H1 (cell line): ENCODE measurements at places on chromosomes 13 and 19. TPM values are rescaled to one million over a fixed set of nuclear protein-coding genes. Genes with fewer than 3 reads are reported as not detected.

The APLP1 gene
- total RNA-seq, result 22.0 and 22.2 TPM in 2 replicates

GRCh38 chr19:28988066-28988465 is 224.9 kb downstream of the UQCRFS1 start:
- no peak for DNase-seq
- no peaks in the 10 kb centered on the region for H3K27me3 ChIP-seq
- peaks cover 5% of the 10 kb centered on the region; the same call in 1 of the 2 replicates for H3K4me1 ChIP-seq
- no peaks in the 10 kb centered on the region for H3K36me3 ChIP-seq
- H3K27ac ChIP-seq, result no peak overlapping the region

DNA sequence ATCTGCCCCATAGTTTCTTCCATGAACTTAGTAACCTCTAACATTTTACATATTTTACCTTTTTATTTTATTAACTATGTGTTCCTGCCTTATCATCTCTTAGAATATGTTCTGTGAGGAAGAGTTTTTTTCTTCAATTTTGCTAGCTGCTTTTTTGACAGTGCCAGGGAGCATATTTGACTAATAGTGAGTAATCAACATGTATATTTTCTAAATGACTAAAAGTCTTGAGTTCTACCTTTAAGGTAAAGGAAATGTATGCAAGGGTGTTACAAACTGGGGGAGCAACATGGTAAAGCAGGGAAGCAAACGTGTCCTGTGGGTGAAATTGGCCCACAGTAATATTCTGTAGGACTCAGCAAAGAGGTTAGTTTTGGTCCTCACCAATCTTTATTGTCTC is 165.5 kb downstream of the NBEA start:
- no peaks in the 10 kb centered on the region for H3K36me3 ChIP-seq
- no peak overlapping the region for H3K4me3 ChIP-seq
- no peaks in the 10 kb centered on the region for H3K4me1 ChIP-seq
- H3K27me3 ChIP-seq, result no peaks in the 10 kb centered on the region

- H3K4me1 ChIP-seq, result no peaks in the 10 kb centered on the region
- no peaks in the 10 kb centered on the region for H3K36me3 ChIP-seq
- H3K27ac ChIP-seq, result no peak overlapping the region
- H3K27me3 ChIP-seq, result no peaks in the 10 kb centered on the region
Measured at GRCh38 chr19:48603449-48603848, 3.1 kb upstream of the SPACA4 start.

DNA sequence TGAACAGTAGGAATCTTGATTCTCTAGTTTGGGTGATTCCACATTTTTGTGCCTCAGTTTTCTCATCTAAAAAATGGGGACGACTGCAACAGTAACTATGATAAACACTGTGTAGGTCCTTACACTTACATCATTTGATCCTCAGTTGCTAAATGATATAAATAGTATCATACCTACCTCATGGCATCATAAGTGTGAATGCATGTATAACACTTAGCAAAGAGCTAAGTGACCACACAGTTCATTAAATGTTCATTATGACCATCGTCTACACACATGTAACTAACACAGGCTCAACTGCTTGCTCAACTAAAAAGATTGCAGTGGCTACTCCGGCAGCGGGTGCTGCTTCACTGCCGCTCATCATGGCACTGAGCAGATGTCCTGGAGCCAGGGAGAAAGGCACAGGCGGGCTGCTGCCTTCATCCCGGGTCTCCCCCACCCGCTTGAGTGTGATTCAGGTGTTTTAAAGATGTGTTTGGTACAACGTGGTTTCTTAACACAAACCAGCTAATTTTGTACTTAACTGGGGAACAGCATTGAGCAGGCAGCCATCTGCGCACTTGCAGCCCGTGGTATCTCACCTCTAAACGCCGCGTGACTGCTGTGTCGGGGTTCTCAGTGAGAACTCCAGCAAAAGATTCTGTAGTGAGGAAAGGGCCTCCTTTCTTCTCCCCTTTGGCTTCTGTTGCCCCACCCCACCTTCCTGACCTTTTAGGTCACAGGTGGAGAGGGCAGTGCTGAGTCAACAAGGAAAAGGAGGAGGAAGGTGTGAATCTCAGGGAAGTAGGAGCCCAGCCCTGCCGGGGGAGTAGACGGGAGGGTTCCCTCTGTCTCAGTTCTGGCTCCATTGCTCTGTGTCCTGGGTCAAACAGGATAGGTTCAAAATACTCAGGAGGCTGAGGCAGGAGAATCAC is 11.7 kb upstream of the ACTN4 start:
- H3K27me3 ChIP-seq, result no peaks in the 10 kb centered on the region
- H3K4me1 ChIP-seq, result no peaks in the 10 kb centered on the region; the same call in 1 of the 2 replicates
- DNase-seq, result no peak
- H3K27ac ChIP-seq, result no peak overlapping the region

- DNase-seq, result no peak
- no peaks in the 10 kb centered on the region for H3K27me3 ChIP-seq
- H3K27ac ChIP-seq, result no peak overlapping the region
- H3K4me3 ChIP-seq, result no peak overlapping the region
- no peaks in the 10 kb centered on the region for H3K36me3 ChIP-seq
Measured at GRCh38 chr13:67554286-67554685, 324.1 kb upstream of the PCDH9 start.

DNA sequence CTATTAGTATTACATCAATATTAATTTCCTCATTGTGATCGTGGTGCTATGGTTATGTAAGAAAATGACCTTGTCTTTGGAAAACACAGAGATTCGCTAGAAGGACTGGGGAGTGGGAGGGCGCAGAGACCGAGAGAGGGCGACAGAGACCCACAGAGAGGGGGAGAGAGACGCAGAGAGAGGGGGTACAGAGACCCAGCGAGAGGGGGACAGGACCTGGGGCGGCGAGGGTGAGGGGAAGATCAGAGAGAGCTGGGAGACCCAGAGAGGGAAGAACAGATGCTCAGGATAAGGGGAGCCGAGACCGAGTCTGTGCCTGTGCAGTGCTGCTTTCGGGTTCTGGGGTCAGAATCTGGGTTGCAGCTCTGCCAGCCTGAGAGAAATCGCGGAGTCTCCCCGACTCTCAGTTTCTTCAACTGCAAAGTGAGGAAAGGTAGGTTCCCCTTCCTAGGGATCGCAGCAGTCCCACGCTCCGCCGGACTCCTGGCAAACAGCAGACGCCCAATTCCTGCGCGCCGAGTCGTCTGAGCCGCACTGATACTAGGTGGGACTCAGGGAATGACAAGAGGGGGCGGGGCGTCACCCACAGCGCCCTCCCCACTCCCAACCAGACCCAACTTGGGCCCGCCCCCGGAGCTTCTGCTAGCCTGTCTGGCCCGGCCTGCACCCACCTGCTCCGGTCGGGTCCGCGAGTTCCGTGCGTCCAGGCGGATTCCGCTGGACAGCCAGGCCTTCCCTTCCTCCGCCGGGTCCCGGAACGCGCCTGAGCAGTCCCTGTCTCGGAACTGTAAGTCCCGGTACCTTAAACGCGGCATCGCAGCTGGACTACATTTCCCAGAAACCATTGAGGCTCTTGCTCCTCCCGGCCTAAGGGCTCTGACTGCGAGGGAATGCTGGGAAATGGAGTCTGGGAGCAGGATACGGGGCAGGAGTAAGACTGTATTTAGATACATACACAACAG is 15.3 kb downstream of the IZUMO2 start:
- no peaks in the 10 kb centered on the region for H3K27me3 ChIP-seq
- H3K27ac ChIP-seq, result no peak overlapping the region
- peak overlapping the region; percentile 75 for H3K4me3 ChIP-seq
- no peaks in the 10 kb centered on the region for H3K4me1 ChIP-seq
- DNase-seq, result peak; percentile 86

DNA sequence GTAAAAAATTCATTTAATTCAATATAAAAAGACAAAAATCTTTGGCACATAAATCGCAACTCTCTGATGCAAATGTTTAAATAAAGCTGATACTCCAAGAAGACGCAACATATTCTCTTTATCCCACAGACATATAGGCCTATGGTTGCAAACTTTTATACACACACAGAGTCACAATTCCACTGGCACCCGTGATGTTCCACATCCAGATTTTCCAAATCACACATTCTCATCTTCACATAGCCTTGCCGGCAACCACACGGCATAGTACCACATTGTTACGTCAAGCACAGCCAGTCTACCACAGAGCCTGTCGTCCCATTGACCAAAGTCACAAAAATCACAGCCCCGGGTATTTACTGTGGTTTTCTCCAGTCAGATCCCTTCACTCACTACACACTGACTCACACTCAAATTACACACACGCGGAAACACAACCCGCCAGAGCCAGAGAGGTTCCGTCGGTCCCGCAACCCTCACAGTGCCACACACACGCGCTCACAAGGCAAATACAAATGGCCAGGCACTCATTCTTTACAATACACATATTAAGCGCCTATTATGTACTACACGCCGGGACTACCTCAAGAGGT is 546 bp upstream of the ZNF546 start:
- H3K27ac ChIP-seq, result no peak overlapping the region
- no peak for DNase-seq
- H3K4me1 ChIP-seq, result peaks cover 2% of the 10 kb centered on the region; the same call in 1 of the 2 replicates

GRCh38 chr13:50376895-50377575 is 361.8 kb downstream of the KCNRG start:
- DNase-seq, result peak; percentile 21
- no peaks in the 10 kb centered on the region for H3K27me3 ChIP-seq
- no peak overlapping the region for H3K27ac ChIP-seq
- H3K36me3 ChIP-seq, result no peaks in the 10 kb centered on the region
- H3K4me3 ChIP-seq, result no peak overlapping the region

- H3K4me1 ChIP-seq, result no peaks in the 10 kb centered on the region
- no peak overlapping the region for H3K27ac ChIP-seq
- DNase-seq, result no peak
- no peak overlapping the region for H3K4me3 ChIP-seq
- no peaks in the 10 kb centered on the region for H3K36me3 ChIP-seq
Measured at GRCh38 chr13:65748227-65748626, 1481.9 kb downstream of the PCDH9 start.

- no peaks in the 10 kb centered on the region for H3K27me3 ChIP-seq
- H3K36me3 ChIP-seq, result no peaks in the 10 kb centered on the region
- DNase-seq, result no peak
- no peak overlapping the region for H3K27ac ChIP-seq
Measured at GRCh38 chr19:387777-388176, 21.2 kb downstream of the C2CD4C start.

- H3K4me3 ChIP-seq, result peak overlapping the region; percentile 93
- peak overlapping the region; percentile 64 for H3K27ac ChIP-seq
- DNase-seq, result no peak
- no peaks in the 10 kb centered on the region for H3K27me3 ChIP-seq
- H3K4me1 ChIP-seq, result peaks cover 6% of the 10 kb centered on the region; the same call in 1 of the 2 replicates
Measured at GRCh38 chr13:37868691-37869505, 674 bp downstream of the TRPC4 start.

- H3K4me3 ChIP-seq, result peak overlapping the region; percentile 4
- no peak overlapping the region for H3K27ac ChIP-seq
- H3K27me3 ChIP-seq, result peaks cover 8% of the 10 kb centered on the region
- H3K36me3 ChIP-seq, result no peaks in the 10 kb centered on the region
- H3K4me1 ChIP-seq, result peaks cover 9% of the 10 kb centered on the region
- DNase-seq, result peak; percentile 49
Measured at GRCh38 chr19:9966448-9966847, 30.1 kb upstream of the OLFM2 start.

DNA sequence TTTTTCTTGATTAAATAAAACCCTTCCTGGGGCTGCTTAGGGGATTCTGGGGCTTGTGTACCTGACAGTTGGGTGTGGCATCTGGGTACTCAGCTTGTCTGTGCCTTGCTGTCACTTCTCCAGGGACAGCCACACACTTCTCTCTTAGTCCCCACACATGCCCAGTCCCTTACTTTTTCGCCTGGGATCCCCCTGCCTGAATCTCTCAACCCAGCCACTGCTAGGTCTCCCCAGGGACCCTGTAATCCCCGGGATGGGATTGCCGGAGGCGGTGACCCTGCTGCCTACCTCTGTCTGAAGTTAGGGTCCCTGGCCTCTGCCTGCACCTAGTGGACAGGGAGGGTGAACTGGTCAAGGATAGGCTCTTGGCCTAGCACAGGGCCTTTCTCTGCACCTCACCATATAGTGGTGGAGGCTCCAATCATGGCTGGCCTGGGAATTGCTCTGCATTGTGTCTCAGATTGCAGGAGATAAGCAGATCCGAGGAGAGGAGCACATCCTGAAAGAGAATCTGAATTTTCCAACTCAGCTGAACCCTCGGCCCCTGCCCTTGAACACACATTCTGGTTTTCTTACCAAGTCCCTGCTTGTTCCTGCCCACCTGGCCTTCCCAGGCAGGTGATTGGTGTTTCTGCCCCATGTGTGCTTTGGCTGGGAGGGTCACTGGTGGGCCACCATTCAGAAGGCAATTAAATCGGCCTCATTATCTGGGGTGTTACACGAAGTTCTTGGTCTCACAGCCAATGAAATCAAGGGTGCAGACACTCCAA is 8.7 kb upstream of the ZNF492 start:
- no peak for DNase-seq
- no peaks in the 10 kb centered on the region for H3K4me1 ChIP-seq
- H3K4me3 ChIP-seq, result no peak overlapping the region
- H3K27me3 ChIP-seq, result no peaks in the 10 kb centered on the region
- H3K27ac ChIP-seq, result no peak overlapping the region

DNA sequence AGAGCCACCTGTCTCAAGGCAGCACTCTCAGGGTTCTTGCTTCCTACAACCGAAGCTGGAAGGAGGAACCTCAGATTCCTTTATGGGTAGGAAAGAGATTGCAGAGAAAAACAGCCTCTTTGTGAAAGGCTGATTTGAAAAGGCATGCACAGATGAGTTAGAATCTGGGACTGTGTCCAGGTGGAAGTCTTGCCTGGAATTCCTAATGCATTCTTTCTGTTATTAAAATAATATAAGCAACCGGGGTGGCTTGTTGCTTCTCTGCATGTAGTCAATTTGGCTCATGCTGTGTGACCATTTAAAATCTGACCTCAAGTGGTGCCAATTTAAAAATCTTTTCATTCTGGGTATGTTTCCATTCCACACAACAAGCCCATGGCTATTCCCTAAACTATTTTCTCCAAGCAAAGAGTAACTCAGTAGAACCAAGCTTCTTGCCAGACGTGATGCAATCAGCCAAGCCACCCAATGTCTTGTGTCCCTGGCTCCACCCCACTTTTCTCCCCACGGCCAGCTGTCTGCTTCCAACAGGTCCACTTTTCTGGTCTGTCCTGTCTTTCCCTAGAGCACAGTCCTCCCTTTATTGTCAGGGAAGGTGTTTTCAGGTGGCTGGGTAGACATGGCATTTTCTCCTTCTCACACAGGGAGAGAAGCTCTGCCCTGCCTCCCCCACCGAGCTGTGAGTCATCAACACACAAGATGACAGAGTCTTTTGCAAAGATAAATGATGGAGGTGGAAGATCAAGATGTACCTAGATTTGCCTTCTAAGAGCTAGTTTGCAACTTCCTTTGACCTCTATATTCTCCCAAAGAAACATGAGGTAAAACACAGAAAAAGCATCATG is 394.3 kb downstream of the FOXO1 start:
- H3K36me3 ChIP-seq, result no peaks in the 10 kb centered on the region; the same call in 1 of the 2 replicates
- H3K27me3 ChIP-seq, result no peaks in the 10 kb centered on the region
- no peak overlapping the region for H3K4me3 ChIP-seq
- DNase-seq, result no peak

GRCh38 chr13:21006141-21007005 is 55.0 kb downstream of the LATS2 start:
- H3K27me3 ChIP-seq, result no peaks in the 10 kb centered on the region
- no peak overlapping the region for H3K4me3 ChIP-seq
- no peak for DNase-seq
- H3K4me1 ChIP-seq, result no peaks in the 10 kb centered on the region; the same call in 1 of the 2 replicates
- no peak overlapping the region for H3K27ac ChIP-seq

GRCh38 chr19:8536282-8536681 is 22.3 kb upstream of the ZNF414 start:
- no peak overlapping the region for H3K4me3 ChIP-seq
- no peak overlapping the region for H3K27ac ChIP-seq
- H3K27me3 ChIP-seq, result no peaks in the 10 kb centered on the region

GRCh38 chr13:95403349-95404140 is 102.3 kb upstream of the ABCC4 start:
- H3K4me1 ChIP-seq, result peaks cover 3% of the 10 kb centered on the region; the same call in 1 of the 2 replicates
- H3K36me3 ChIP-seq, result no peaks in the 10 kb centered on the region
- 0 out of 2 replicates have a peak overlapping the region, but pooled peaks have one; percentile 12 for H3K27ac ChIP-seq
- no peaks in the 10 kb centered on the region for H3K27me3 ChIP-seq
- peak; percentile 83 for DNase-seq
- peak overlapping the region; percentile 67 for H3K4me3 ChIP-seq
